ENCODE measurements at places on chromosomes 4 and X.

- DNase-seq: no peak
Measured at GRCh38 chr4:184022679-184023383, 117.7 kb downstream of the STOX2 start.

GRCh38 chr4:157803845-157804521 lies 368.8 kb downstream of the GASK1B start:
- no peak for DNase-seq

- no peak for DNase-seq
Measured at GRCh38 chrX:18956303-18957032, 27.4 kb downstream of the PHKA2 start.

DNA sequence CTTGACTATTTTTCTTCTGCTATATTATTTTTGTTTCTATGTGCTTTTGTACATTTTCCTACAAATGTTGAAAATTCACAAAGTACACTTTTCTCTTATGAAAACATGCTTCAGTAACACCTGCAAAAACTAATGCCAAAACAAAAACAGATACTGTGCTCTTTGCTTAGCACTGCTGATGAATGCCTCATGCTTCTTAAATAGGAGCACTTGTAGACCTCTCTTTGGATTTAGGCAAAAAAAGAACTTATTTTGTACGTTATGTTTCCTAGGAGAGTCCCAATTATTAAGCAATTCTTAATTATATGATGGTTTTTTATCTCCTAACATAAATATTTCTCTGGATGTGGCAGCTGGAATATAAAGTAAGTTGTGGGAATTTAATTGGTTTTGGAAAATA lies 285.0 kb upstream of the ARSJ start:
- DNase-seq: no peak

DNA sequence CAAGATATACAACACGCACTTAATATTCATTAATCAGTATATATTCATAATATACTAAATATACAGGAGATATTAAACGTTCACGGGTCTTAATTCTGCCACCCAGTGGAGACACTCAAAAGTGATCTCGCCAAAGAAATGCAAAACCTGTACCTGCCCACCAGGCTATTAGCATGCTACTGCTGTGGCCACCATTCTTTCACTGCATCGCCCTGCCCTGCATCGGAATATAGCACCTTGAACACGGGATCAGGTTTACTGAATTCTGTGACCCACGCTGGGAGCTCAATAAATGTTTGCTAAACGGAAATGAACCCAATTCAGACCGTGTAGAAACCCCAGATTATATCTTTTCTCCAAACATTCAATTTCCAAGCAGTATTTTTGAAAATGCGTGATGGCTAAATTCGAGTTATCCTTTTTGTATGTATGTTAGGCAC lies 840 bp upstream of the CLCN3 start:
- DNase-seq: peak; percentile 65

- DNase-seq: no peak
Measured at GRCh38 chr4:107468812-107469211, 251.2 kb downstream of the PAPSS1 start.

Data from Jurkat, Clone E6-1 (cell line).